T-helper 17 cell (primary cell): ENCODE measurements at places on chromosomes 6 and 20.

DNA sequence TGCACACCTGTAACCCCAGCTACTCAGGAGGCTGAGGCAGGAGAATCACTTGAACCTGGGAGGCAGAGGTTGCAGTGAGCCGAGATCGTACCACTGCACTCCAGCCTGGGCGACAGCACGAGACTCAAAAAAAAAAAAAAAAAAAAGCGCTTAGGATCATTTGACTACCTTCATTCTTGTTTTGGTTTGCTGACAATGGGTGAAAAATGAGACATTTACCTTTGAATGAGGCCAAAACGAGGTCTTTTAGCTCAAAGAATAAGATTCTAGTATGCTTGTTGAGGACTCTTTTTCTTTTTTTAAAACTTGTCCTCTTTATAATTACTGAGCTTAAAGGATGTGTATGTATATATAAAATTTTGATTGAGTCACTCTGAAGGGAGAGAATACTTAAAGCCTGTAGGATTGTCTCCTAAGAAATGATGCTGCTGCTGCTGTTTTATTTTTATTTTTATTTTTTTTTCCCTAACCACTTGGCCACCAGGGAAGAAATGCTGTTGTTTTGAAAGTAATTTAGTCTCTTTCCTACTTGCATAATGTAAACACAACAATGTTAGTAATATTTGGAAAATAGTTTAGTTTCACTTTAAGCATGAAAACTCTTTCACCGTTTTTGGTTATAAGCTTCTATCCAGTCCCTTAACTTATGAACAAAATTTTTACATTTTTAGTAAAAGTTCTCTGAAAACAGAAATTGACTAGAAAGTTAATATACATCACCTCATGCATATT, 7.9 kb downstream of the UBR2 start:
- DNase-seq, result no peak

DNA sequence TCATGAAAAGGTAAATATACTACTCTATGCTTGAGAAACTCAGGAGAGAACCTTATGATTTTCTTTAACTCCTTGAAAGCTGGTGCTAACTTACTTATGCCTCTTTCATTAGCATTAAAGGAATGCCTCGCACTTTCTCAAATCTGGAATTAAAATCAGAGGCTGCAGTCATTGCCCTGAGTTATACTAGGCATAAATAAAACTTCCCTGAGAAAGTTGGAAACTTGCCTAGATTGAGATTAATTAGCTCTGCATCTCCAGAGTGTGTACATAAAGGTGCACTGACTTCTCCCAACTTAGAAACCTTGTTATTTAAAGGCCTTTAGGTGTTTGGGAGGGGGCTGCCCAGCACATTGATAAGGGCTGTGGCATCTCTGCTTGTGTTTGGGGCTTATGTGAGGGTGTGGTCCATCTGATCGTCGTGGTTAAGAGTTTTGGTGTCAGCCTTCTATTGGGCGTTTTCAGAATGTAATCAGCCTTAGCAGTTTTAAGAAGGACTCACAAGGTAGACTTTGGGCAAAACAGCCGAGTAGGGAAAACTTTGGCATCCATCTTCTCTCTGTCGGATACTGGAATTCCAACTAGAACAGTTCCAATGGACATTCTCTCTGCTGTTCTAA, 32.1 kb upstream of the CCN6 start:
- no peak for DNase-seq

- no peak for DNase-seq
Observed at GRCh38 chr6:108114841-108115597, 40.5 kb upstream of the OSTM1 start.

DNA sequence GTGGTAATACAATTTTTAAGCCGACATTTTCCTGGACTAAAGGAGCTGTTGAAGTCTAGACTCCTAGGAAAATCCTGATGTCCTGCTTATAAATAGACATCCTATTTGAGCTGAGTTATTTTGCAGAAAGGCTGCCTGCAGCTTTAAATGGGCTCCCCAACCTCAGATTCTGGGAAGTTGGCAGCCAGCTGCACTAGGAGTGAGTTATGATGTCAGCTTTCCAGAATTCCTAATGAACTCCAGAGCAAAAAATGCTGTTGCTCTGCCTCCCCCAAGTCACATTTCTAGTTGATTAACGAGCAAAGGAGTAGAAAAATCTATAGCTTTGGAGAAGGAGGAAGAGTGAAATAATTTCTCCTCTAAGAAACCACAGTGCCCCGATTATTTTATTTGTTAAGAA, 346.3 kb upstream of the SULF2 start:
- DNase-seq, result no peak

DNA sequence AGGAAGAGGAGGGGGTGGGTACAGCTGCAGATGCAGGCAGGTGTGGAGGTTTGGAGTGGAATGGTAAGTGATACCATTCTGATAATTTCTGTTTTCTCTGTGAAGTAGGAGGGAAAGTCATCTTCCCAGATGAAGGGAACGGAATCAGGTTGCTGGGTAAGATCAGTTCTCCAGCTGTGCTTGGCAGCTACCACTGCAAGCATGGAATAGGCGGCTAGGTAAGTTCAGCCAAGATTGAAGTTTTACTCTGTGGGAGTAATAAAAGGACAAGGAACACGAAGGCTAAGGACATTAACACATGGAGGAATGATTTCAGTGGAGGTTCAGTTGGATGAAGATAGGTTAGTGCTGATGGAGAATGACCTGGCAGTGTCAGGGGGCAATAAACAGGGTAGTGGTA, 128.3 kb downstream of the CARMIL1 start:
- no peak for DNase-seq

- no peak for DNase-seq
Observed at GRCh38 chr20:34385464-34385863, 22.4 kb downstream of the ITCH start.

DNA sequence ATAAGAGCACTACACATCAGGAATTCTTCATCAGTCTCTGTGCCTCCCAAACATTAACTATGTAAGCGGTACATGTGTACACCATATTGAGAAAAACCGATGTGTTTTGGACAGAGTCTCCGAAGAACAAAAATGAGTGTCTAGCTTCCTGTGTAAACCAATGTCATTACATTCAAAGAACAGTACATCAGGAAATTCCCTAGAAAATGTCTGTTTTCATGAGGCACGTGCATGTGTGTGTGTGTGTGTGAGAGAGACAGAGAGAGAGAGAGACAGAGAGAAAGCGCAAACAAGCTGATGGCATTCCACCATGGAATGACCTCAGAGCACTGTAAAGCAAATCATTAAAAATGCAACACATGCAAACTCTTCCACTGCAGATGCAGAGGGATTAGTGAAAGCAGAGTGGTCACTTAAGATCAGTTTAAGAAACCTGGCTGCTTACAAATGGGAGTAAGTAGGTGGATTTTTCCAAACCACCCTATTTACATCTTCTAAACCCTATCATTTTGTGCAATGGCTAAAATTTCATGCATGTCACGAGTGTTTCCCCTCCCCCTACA, 133.9 kb downstream of the HIVEP2 start:
- DNase-seq, result no peak

DNA sequence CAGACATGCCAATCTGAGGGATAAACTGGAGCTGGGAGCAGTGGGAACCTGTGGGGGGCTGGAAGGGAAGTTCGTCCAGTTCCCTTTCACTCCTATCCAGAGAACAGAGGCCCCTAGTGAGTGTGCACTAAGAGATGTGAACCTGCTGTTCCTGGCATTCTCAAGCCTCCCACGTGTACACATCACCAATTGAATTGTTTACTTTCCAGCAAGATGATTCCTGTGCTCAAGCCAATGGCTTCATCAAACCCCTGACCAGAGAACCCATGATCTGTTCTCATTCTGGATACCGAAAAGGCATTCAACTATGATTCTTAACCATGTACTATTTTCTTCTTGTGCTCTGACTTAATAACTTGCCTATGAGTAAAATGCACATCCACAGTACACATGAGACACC, 10.2 kb upstream of the SLC22A3 start:
- no peak for DNase-seq
